CD4-positive, alpha-beta T cell treated with Interleukin-12 subunit alpha and Interleukin-12 subunit beta, for 1 hour (primary cell): ENCODE measurements at places on chromosomes 7 and 10.

DNA sequence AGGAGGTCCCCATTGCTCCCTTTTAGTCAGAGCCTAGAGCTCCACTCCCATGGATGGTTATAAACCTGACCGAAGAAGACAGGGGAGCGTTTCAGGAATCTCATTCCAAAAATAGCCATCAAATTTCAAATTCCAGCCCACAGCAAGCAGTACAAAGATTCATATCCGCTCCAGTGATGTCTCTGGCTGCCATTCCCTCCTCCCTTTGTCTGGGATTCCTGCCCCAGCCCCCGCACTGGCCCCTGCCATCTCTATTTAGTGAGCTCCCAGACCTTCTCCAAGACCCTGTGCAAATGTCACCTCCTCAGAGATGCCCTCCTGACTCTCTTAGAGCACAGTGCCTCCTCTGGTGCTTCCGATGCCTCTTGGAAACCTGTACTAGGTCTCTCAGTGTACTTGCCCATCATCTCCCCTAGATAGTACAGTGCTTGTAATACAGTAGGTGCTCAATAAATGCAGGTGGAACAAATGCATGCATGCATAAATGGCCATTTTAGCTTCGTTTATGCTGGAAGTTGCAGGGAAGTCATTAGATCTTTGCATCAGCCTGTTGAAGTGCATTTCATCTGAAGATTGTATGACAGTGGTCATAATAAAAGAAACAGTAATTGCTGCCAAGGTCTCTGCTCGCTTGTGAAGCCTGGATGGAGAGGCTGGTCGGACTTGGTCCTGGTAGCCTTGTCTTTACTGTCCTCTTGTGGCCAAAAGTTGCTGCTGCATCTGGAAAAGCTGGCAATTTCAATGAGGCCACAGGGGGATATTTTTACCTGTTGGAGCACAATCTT lies 32.0 kb upstream of the HABP2 start:
- DNase-seq: peak; percentile 14

GRCh38 chr7:106423821-106424475 lies 139.2 kb upstream of the NAMPT start:
- no peak for DNase-seq

- no peak for DNase-seq
These were observed 67.2 kb upstream of the AQP1 start for GRCh38 chr7:30844483-30844874.

DNA sequence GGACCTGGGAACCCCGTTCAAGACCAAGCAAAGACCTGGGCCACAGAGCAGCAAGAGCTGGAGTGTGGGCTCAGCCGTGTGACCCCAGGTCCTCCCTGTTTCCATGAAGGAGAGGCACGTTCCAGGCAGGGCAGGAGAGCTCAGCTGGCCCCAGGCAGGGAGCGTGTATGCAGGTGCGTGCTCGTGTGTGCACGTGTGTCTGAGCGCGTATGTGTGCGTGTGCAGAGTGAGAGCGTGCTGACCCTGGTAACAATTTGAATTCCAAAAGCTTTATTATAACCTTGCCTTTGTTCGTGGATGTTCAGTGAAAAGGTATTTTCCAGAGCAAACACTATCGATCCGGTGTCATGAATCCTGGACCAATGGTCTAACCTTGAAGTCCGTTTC lies 54.6 kb downstream of the FOXL3 start:
- no peak for DNase-seq

DNA sequence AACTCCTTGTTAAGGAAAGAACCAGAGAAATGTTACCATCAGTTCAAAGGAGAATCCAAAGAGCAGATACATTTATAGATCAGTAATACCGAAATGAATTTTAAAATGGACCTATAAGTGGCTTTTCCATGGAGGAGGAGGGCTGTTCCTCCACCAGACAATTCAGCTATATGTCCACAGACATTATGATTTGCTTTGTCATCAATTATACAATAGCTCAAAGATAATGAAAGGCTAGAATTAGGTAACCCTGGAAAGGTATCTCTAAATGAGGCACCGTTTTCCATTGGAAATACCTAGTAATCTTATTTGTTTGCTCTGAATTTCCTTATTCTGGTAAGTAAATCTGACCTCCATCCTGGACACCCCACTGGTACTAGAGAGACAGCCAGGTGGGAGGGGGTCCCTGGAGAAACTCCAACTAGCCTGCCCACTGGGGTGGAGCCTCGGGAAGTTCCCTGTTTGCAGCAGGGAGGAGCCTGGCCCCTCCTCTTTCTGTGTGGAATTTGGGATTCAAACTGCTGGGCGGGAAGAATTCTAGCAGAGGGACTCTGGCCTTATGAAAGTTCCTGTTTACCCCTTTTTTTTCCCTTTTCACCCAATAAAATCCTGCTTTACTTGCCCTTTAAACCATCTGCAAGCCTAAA lies 218.0 kb downstream of the PHF14 start:
- no peak for DNase-seq

GRCh38 chr7:105825371-105825770 lies 51.0 kb downstream of the ATXN7L1 start:
- DNase-seq: no peak

GRCh38 chr10:44927352-44927751 lies 16.2 kb downstream of the TMEM72 start:
- DNase-seq: no peak

DNA sequence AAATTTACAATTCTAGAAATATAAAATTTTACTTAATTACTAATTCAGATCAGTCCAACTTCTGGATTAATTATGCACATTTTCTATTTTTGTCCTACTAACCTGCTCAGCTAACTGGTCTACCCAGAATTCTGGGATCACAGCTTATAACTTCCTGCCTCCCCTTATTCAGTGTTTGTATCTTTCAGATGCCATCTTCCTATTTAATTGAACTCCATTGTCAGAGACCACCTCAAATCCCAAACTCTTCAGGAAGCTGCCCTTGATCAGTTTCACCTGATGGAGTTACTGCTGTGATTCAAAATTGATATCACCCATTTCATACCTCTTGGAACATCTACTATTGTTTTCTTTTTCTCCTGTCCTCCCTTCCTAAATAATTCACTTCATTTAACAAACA lies 259.2 kb downstream of the WDR11 start:
- no peak for DNase-seq

DNA sequence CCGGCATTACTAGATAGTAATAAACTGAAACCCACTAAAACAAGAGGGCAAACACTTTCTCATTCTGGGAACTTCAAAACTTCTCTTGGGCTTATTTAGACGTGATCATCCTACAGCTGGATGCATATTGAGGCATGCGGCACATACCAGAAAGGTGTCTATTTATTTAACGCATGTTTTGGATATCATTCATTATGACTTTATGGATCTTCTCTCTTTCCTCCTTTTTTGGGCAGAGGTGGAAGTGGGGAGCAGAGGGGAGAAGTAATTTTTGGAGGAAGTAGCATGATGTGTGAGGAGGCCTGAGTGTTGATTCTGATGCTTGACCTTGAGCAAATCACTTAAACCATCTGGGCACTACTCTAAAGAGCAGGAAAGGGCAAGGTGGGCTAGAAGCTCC lies 270.6 kb downstream of the TRIL start:
- no peak for DNase-seq

GRCh38 chr7:47720141-47720906 lies 138.4 kb upstream of the TNS3 start:
- DNase-seq: no peak

DNA sequence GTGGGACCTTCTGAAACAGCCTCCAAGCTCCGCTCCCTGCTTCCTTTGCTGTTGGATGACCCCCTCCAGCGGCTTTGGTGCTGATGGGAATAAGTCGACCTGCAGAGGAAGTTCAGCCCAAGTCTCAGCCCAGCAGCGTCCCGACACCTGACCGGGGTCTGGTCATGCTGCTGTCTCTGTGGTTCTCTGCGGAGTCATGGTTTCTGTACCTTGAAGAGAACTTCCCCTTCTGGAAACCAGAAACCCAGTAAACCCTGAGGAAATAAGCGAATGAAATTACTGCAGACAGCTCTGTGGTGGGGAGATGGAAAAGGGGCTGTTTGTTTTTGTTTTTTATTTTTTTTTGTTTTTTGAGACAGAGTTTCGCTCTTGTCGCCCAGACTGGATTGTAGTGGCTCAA lies 18.3 kb upstream of the ZNF12 start:
- DNase-seq: no peak

GRCh38 chr7:128004623-128005022 lies 26.6 kb downstream of the LRRC4 start:
- DNase-seq: no peak

- DNase-seq: no peak
These were observed 11.7 kb upstream of the CCDC172 start for GRCh38 chr10:116312548-116312947.

- DNase-seq: no peak
These were observed 68.4 kb upstream of the PRPS1L1 start for GRCh38 chr7:18096087-18096486.

DNA sequence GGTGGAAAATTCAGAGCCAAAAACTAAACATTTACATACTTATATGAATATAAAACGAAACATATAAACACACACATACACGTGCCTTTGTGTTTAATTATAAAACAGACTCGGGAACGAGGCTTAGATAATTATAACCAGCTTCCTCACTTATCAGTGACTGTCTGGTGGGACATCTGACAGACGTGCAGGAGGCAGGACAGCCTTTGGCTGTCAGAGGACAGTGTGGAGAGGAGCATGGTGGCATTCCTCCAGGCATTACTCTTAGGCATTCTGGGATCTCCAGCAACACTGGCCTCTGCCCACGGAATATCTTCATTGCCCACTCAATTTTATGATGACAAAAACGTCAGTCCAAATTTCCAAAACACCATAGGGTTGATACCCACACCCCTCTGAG lies 262.2 kb upstream of the NFE2L3 start:
- DNase-seq: no peak

- no peak for DNase-seq
These were observed 18.7 kb downstream of the CLIP2 start for GRCh38 chr7:74307738-74308505.

GRCh38 chr7:156609010-156609877 lies 31.3 kb upstream of the RNF32 start:
- no peak for DNase-seq

DNA sequence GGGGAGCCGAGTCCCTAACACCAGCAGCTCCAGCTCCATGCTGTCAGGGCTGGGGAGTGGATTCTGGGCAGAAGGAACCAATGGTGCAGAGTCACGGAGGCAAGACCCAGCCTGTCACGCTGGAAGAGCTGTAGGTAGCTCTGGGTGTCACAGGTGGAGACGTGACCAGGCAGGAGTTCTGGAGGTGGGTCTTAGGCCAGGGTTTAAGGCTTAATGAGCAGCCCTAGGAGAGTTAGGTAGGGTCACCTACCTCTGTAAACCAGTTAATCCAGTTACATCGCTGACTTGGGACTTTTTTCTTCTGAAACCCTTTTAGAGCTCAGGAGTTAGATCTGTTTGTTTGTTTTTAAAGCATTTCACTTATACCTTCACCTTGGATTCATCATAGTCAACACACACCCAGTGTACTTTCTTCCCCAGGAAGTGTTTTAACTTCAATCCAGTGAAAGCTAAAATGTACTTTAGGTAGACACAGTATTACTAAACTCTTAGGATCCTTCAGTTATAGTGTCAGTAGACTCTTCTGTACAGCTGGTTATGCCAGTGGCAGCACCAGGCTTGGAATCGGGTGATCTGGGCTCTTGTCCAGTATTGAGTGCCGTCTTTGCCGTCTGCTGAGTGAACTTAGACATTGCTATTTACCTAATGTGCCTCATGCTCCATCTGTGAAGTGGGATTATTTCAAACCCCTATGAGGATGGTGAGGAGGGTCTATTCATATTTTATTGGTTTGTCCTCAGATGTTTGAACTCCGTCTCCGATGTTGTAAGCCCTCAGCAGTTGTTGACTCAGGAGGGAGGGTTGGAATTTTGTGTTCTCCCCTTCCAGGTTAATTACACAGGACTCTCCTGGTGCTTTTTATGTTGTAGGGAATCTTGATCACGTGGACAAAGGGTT lies 31.0 kb downstream of the TACR2 start:
- no peak for DNase-seq

DNA sequence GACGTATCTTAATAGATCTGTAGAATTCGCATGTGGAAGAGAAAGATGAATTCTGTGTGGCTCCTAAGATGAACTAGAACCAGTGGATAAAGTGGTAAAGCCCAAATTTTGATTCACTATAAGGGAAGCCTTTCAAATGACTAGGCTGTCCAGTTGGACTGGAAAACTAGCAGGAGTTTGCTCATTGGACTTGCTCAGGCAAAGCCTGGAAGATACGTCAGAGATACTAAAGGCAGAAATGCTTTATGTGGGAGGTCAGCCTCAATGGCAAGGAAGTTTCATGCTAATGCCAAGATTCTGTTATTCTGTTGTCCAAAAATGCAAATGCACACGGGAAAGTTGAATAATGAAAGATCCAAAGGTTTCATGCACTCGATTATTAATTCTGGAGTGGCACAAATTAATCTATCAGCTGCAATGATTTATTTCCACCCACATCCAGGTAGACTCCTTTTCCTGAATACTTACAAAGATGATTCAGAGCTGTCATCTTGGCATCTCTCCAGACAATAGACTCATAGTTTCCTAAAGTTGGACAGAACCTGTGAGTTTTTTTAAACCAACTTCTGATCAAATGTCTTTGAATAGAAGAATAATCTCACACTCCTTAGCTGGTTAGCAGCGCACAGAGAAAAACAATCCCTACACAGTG lies 20.5 kb upstream of the PPP1R3C start:
- no peak for DNase-seq

GRCh38 chr7:24798261-24798660 lies 41.0 kb upstream of the GSDME start:
- DNase-seq: no peak

GRCh38 chr7:140079121-140079536 lies 16.4 kb upstream of the PARP12 start:
- no peak for DNase-seq

- no peak for DNase-seq
These were observed 35.5 kb upstream of the ZNF32 start for GRCh38 chr10:43684292-43684559.

DNA sequence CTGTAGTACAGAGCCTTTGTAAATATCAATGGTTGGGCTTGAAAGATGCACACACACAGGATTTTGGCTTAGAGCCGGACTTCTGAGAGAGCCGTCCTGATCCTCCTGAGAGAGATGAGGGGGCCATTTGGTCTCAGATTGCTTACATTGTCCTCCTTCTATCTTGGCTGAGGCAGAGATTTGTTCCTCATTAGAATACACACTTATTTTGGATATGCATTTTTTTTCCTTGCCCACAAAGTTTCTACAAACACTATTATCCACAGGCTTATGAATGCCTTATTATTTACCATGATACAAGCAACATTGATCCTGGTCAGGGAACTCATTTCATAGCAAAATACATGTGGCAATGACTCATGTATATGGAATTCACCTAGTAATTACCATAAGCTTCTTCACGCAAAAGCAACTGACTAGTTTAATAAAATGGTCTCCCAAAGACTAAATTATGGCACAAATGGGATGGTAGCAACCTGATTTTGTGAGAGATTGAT lies 175.3 kb downstream of the MDFIC start:
- DNase-seq: no peak

DNA sequence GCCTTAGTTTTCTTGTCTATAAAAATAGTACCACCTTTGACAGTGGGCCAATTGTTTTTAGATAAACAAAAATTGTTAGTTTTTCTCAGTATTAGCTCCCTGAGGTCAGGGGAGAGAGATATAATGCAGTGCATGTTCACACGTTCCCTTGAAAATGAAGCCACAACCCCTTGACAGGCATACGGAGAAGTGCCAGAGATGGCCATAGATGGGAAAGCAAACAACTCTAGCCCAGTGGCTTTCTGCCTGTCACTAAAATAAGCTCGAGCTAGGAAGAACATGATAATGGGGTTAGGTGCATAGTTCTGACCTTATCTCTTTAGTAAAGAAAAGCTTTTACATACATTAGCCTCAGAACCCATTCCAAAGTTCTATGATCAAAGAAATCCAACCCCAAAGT lies 124.9 kb downstream of the CHRM2 start:
- DNase-seq: no peak
